ENCODE measurements at places on chromosomes 3 and 15. TPM values are rescaled to one million over a fixed set of nuclear protein-coding genes. Genes with fewer than 3 reads are reported as not detected.

GRCh38 chr3:84586427-84586826 is 372.4 kb upstream of the CADM2 start:
- DNase-seq, result no peak

GRCh38 chr3:181458857-181459256 is 252.9 kb upstream of the SOX2 start:
- DNase-seq, result no peak

DNA sequence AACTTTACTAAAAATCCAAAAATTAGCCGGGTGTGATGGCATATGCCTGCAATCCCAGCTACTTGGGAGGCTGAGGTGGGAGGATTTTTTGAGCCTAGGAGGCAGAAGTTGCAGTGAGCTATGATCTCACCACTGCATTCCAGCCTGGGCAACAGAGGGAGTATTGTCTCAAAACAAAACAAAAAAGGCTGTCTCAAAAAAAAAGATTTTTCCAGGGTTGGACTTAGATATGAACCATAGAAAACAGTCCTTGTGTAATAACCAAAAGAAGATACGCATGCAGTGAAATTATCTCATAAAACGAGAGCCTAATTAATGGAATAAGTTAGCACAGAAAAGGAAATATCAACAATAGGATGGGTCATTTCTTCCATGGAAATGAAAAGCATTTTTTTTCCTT is 320.4 kb upstream of the RASGRP1 start:
- DNase-seq, result no peak

DNA sequence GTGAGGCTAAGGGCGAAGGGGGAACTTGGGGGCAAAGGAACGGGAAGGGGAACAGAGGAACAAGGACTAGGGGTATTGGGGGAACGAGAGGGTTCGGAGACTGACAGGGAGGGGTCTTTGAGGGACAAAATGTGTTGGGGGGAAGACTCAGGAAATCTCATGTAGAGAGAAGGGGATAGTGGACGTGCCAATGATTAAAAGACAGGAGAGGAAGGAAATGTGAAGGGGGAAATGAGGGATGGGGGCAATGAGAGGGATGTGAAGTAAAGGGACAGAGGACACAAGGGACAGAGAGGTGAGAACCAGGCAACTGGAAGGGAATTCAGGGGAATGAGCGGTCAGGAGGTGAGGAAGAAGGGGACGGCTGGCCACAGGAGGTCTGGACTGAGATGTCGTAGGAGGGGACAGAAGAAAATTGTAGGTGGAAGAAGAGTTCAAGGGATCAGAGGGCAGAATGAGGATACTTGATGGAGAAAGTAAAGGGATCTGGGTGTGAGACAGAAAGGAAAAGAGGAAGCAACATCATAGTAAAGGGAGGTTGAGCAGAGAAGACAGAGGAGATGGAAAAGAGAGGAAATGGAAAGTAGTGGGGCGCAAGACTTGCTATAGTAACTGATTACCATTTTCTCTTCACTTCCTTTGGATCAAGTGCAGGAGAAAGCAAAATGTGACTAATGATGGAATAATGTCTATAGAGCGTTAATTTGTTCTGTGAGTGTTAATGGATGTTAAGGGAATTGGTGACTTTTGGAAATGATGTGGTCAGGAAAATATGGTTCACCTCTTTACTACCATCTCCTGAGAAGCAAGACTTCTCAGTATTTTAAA is 749 bp downstream of the RAB8B start:
- DNase-seq, result no peak

Gene MASP1
- total RNA-seq, result not detected

Measured in activated CD4-positive, alpha-beta T cell treated with anti-CD3 and anti-CD28 coated beads for 36 hours (primary cell).